Activated naive CD8-positive, alpha-beta T cell treated with anti-CD3 and anti-CD28 coated beads for 36 hours (primary cell): ENCODE measurements at places on chromosomes 7 and 10. TPM values are rescaled to one million over a fixed set of nuclear protein-coding genes. Genes with fewer than 3 reads are reported as not detected.

Gene GPR85
- total RNA-seq = 0.16 TPM

Gene METTL27
- 0.40 TPM for total RNA-seq

Gene AGAP5
- total RNA-seq = 5.4 TPM

Gene RET
- total RNA-seq = not detected

GRCh38 chr7:153835103-153835502 is 217.1 kb upstream of the DPP6 start:
- H3K4me1 ChIP-seq = no peaks in the 10 kb centered on the region
- no peak overlapping the region for H3K4me3 ChIP-seq
- H3K36me3 ChIP-seq = no peaks in the 10 kb centered on the region
- DNase-seq = no peak
- no peak overlapping the region for H3K27ac ChIP-seq
- no peaks in the 10 kb centered on the region for H3K27me3 ChIP-seq

- no peak overlapping the region for H3K27ac ChIP-seq
- H3K4me1 ChIP-seq = peaks cover 14% of the 10 kb centered on the region
- no peak for DNase-seq
- no peaks in the 10 kb centered on the region for H3K27me3 ChIP-seq
- H3K4me3 ChIP-seq = no peak overlapping the region
These were observed 38.2 kb upstream of the GTF2I start for GRCh38 chr7:74619235-74619860.

DNA sequence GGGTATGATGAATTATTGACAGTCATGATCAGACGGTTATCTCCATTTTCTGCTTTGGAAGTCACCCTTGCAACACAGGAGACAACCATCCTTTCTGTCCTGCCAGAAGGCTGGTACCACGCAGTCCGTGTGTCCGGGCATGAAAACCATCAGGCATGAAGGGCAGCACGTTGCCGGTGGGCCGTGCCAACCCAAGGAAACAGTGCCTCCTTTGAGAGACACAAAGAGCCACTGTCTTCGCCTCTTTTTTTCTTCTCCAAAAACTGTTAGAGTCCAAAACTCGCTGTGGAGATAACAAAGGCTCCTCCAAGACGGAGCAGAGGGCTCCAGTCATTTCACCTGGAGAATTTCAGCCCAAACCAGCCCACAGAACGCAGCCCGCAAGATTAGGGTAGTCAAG is 60.4 kb upstream of the ARHGAP21 start:
- H3K4me3 ChIP-seq = no peak overlapping the region
- DNase-seq = no peak
- peaks cover 3% of the 10 kb centered on the region for H3K27me3 ChIP-seq
- no peaks in the 10 kb centered on the region for H3K4me1 ChIP-seq
- no peak overlapping the region for H3K27ac ChIP-seq
- H3K36me3 ChIP-seq = no peaks in the 10 kb centered on the region

DNA sequence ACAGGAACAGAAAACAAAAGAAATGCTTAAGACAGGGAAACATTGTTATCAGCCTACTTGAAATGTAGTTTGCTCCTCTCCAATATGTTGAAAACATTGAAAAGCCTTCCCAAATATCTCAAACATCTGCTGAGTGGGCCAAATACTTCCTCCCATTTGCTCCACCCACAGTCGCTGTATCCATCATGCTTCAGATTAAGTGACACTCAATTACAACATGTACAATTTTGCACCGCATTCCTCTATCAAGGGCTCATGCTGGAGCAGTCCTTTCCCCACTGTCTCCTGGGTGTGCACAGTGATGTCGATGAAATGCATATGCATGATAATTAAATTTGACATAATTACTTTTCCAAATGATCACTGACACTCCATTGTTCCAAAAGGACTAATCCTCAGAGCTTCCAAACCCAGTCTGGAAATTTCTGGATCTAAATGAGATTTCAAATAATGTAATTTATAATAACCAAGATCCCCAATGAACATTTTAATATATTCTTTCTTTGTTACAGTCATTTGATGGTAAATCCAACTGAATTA is 604.6 kb downstream of the GRID1 start:
- H3K36me3 ChIP-seq = no peaks in the 10 kb centered on the region
- DNase-seq = no peak
- H3K4me3 ChIP-seq = no peak overlapping the region
- no peaks in the 10 kb centered on the region for H3K4me1 ChIP-seq

- peaks cover 11% of the 10 kb centered on the region for H3K27me3 ChIP-seq
- no peak overlapping the region for H3K27ac ChIP-seq
- no peaks in the 10 kb centered on the region for H3K4me1 ChIP-seq
- H3K36me3 ChIP-seq = no peaks in the 10 kb centered on the region
These were observed 99.1 kb downstream of the PRPF18 start for GRCh38 chr10:13685885-13686284.

- H3K4me3 ChIP-seq = no peak overlapping the region
- no peak overlapping the region for H3K27ac ChIP-seq
- H3K27me3 ChIP-seq = peaks cover 38% of the 10 kb centered on the region
- H3K36me3 ChIP-seq = no peaks in the 10 kb centered on the region
- peaks cover 2% of the 10 kb centered on the region for H3K4me1 ChIP-seq
These were observed 15.5 kb upstream of the TSPAN12 start for GRCh38 chr7:120873401-120873800.

- H3K4me1 ChIP-seq = peaks cover 3% of the 10 kb centered on the region
- no peaks in the 10 kb centered on the region for H3K36me3 ChIP-seq
- no peak overlapping the region for H3K27ac ChIP-seq
- H3K4me3 ChIP-seq = no peak overlapping the region
These were observed 27.2 kb downstream of the PODXL start for GRCh38 chr7:131529179-131529578.
